ENCODE measurements at places on chromosomes 12 and 14. TPM values are rescaled to one million over a fixed set of nuclear protein-coding genes. Genes with fewer than 3 reads are reported as not detected.

Gene MORN3
- polyA plus RNA-seq = 0.66 TPM

Gene SLC25A47
- not detected for polyA plus RNA-seq

Gene PWP1
- polyA plus RNA-seq = 76.8 TPM

Gene HSPB8
- 14.7 TPM for polyA plus RNA-seq

Gene OTOGL
- 0.76 TPM for polyA plus RNA-seq

Gene KCNK13
- not detected for polyA plus RNA-seq

Gene CCT2
- polyA plus RNA-seq = 130 TPM

Gene AMN1
- 11.3 TPM for polyA plus RNA-seq

Gene C14orf39
- polyA plus RNA-seq = not detected

Gene CMTM5
- not detected for polyA plus RNA-seq

Measured in endothelial cell of umbilical vein (primary cell).